ENCODE measurements at places on chromosomes 5 and 9.

DNA sequence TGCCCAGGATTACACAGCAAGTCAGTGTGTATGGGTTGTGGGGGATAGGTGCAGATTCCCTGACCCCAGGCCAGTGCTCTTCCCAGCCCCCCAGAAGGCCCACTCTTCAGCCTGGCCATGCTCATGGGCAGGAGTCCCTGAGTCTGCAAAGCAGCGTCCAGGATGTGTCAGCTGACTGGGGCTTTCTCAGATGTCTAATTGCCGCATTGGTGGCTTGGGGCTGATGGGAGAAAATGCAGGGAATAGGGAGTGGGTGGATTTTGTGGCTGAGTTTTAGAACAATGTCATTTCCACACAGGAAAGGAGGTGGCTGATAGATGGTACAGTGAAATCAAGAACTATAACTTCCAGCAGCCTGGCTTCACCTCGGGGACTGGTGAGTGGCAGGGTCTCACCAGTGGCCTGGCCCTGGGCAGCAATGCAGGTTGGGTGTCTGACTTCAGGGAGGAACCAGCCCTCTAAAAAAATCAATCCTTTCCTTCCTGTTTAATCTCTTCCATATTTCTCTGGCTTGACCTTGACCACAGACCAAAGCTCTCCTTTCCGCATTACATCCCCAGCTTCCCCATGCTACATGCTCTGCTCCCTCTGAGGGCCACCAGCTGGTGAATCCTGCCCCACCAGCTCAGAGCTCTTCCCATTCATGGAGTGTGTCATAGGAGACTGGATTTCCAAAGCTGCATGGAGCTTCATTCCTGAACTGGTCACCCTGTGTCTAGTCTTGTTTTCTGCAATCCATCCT lies 14.2 kb downstream of the GLIPR2 start:
- no peak for DNase-seq

DNA sequence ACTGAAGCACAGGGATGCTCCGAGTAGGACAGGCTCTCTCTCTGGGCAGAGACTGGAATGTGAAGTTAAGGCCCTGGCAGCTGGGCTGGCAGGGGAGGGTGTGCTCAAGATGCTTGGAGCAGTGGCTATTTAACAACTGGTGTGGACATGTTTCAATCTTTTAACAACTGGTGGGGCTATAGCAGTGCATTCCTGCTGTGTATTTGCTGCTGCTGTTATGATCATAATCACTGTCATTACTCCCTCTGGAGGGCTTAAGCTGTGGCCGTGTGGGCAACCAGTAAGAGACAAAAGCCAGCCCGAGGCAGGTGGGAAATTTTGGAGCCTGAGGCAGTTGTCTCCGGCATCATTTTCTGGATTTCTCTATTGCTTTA lies 33.3 kb upstream of the PTGS1 start:
- no peak for DNase-seq

DNA sequence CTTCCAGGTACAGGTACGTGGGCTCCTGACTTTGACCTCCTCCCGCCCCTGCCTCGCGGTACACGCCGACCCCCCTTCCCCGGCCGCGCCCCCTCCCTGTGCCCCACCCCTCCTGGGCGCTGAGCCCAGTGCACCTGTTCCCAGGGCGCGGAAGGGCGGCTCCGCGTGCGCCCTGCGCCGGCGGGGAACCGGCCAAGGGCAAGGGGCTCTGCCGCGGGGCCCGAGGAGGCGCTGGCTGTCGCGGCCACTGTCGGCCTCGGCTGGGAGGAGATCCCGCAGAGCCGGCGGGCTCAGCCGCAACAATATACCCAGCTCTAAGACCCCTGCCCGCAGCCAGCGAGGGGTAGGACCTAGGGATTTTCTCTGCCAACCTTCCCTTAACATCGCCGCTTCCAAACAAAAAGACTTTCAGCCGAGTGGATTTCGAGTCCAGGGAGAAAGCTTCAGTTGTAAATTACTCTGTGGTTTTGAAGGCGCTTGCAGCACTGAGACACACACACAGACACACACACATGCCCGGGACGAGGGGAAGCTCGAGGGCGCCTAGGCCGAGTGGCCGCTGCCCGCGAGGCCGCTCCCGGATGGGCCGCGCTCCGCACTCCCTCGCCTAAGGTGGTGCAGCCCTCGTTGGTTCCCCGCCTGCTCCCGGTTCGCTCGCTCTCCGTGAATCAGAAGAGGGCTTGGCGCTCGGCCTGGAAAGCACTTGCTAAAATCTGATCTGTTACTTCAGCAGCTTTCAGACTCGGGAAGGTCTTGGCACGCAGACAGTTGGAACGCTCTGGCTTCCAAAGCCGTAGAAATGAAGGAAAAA lies 1.2 kb downstream of the FGF18 start:
- no peak for DNase-seq

DNA sequence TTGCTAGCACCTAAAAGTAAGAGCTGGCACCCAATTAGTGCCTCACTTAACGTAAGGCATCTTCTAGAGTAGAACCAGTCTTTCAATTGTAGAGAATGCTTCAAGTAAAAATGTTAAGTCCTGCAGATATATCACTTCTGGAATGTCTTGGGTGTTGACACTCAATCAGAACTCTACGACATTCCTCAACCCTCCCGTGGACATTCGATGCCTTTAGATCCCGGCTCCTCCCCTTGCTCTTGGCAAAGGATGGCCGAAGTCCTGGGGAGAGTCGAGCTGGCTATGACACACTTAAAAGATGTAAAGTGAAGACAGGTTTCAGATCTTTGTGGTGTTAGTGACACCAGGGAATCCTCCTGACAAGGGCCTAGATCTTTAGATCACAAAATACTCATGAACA lies 87.5 kb upstream of the ERCC6L2 start:
- no peak for DNase-seq

DNA sequence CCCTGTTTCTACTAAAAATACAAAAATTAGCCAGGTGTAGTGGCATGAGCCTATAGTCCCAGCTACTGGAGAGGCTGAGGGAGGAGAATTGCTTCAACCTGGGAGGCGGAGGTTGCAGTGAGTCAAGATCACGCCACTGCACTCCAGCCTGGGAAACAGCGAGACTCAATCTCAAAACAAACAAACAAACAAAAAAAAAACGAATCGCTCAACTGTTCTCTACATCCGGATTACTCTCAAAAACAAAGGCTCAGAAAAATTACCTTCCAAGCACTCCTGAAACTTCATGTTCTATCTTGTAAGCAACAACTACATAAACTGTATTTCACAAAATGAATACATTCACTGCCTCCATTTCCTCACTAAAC lies 14.0 kb downstream of the UBAP2 start:
- DNase-seq = no peak

- DNase-seq = no peak
These were observed 225.4 kb upstream of the RFX3 start for GRCh38 chr9:3751125-3751758.

DNA sequence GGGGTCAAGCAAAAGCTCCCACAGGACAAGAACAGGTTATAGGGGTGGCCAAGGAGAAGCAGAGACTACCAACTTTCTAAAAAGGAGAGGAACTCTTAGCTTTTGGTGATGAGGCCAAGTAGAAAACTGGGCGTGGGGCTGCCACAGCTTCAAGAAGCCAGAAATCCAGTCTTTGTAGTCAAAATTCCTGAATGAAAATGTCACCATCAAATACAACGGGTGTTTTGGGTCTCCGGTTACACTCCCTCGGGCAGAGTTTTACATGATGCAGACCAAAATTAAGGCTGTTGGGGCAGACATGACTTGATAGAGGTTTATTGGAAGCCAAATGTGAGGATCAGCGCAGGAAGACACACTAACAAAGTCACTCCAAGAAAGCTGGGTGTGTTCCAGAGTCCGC lies 29.4 kb upstream of the N4BP3 start:
- no peak for DNase-seq

DNA sequence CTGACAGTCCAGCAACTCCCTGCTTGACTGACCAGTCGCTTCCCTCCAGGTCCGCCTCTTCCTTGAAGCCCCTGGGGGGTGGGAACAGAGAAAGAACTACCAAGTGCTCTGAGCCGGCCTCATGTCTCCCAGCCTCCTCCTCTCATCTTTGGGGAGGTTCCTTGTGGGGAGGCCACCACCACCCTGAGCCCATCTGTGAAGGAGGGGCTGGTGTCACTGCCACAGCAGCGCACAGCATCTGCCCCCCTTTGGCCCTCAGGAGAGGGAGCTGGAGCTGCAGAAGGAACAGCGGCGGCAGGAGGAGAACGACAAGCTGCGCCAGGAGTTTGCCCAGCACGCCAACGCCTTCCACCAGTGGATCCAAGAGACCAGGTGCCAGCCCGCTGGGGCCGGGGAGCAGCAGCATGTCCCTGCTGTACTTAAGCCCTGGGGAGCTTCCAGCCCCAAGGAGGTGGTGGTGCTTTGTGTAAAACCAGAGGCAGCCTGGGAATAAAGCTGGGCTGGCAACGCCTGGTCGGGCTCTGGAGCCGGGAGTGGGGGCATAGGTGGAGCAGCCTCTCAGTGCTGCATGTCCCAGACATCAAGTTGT lies 29.4 kb downstream of the DYNC2I2 start:
- no peak for DNase-seq

GRCh38 chr5:116038817-116039216 lies 6.5 kb downstream of the ARL14EPL start:
- no peak for DNase-seq

DNA sequence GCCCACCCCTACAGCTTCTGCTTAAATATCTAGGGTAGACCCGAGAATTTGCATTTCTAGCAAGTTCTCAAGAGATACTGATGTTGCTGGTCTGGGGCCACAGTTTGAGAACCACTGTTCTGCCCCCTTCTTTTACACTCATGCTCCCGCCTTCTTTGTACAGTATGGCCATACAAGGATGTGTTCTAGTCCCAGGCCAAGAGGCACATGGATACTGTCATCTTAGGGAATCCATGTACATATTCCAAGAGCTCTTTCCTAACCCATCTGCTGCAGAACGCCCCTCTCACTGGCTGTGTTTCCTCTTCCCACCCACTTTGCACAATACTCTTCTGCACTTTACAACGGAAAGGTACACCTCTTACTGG lies 44.4 kb downstream of the FGF18 start:
- no peak for DNase-seq

DNA sequence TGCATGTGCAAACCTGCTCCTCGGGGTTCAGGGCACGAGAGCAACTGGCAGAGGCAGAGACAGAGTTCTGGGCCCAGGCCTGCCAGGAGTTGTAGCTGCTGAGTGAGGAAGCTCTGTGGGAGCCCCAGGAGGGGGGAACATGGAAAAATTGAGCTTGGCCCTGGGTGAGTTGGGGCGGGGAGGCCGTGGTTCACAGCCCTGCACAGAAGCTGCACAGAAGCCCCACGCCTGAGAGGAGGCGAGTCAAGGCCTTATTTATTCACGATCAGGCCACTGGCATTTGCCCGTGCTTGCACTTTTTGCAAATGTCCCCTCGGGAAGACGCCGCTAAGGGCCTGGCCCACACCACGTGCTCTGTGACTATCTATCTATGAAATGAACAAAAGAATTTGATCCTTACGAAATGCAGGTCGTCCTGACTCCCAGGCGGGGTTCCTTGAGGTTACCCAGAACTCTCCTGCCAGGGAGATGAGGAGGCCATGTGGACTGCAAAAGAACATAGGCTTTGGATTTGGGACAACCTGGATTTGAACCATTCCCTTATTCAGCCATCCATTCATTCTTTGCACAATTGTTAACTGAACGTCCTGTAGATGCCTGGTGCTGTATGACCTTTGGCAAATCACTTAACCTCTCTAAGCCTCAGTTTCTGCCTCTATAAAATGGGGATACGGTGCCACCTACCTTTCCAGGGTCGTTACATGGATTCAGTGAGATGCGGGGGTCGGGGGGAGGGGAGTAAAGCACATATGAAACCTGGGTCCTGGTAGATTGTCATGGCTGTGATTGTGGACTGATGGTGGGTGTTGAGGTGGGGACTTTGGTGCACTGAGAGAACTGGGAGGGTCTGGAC lies 17.9 kb downstream of the COL27A1 start:
- no peak for DNase-seq

DNA sequence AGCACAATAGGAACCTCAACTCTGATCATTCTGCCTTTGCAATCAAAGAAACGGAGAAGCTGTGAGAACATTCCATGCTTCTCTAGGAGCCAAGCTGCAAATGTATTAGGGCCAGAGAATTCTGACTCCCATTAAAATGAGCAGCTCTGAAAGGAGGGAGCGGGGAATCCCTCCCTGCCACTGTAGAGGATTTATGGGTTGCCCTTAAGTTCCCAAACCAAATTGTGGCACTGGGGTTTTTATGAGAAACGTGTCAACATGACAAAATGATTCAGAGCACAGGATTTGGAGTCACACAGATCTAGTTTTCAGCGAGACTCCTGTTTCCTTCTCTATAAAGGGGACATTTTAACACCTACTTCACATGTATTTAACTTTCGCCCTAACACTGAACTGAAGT lies 1.8 kb downstream of the IL6ST start:
- DNase-seq = no peak

GRCh38 chr5:7434914-7435313 lies 39.0 kb downstream of the ADCY2 start:
- no peak for DNase-seq

DNA sequence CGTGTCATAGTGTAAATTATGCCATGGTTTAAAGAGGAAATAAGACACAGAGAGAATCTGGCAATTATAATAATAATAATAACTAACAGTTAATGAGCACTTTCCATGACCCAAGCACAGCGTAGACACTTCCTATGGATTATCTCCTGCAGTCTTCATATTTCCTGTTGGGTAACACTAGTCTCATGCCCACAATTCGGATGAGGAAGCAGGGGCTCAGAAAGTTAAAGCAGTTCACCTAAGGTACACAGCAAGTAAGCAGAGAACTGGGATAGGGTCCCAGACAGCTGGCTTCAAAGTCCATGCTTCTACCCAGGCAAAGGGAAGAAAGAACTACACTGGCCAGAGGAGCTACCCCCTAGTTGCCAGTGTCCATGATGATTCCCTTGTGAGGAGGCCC lies 27.9 kb upstream of the TGFBI start:
- no peak for DNase-seq

DNA sequence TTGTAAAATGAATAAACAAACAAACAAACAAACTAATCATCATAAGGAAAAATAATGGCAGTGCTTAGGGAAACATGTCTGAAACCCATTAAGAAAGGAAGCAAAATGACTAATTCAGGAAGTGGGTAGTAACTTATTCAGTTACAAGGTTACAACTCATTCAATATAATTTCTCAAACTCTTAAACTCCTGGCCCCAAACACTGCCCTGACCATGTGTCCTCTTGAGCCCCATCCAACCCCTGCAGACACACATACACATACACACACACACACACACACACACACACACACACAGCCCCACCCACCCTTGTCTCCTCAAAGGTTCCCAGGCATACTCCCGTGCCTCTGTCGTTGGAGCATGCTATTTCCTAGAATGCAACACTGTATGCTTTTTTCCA lies 193.9 kb downstream of the SEC61B start:
- DNase-seq = no peak
